ENCODE measurements at places on chromosomes 2 and 18.

DNA sequence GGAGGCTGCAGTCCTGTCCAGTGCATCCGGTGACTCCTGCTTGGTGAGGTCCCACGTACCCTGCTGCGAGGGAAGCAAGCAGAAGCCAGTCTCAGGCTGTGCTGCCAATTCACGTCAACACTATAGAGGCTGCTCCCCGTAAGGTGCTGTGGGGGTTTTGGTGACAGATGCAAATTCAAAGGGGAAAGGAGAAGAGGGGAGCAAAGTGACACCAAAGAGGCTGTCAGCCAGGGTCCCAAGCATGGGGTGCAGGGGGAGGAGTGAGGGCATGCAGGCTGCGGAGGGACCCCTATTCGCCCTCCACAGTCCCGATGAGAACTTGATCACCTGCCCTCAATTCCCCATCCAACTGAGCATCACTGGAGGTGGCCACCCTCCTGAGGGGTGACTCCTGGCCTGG lies 179.4 kb upstream of the HS6ST1 start:
- no peak for DNase-seq

- DNase-seq, result no peak
These were observed 247.8 kb upstream of the SESTD1 start for GRCh38 chr2:179512281-179513035.

GRCh38 chr2:16247326-16248122 lies 307.2 kb downstream of the MYCN start:
- no peak for DNase-seq

- no peak for DNase-seq
These were observed 274.9 kb upstream of the FANCL start for GRCh38 chr2:58515827-58516573.

DNA sequence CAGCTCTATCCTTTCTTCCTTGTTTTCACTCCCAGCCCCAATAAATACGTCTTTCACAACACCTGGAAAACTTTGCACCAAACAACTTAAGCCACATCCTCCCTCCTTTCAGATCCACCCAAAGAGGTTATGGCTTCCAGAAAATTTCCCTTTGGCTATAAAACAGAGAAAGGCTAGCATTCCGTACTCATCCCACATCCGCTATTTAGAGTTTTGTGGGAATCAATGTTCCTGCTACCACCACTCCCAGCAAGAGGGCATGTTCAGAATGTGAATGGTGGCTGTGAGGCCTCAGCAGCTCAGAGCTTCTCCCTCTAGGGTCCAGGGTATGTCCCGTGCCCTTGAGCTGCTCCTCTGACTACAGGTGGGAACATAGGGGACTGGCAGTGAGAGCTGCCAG lies 214.6 kb downstream of the NCK2 start:
- DNase-seq, result no peak

DNA sequence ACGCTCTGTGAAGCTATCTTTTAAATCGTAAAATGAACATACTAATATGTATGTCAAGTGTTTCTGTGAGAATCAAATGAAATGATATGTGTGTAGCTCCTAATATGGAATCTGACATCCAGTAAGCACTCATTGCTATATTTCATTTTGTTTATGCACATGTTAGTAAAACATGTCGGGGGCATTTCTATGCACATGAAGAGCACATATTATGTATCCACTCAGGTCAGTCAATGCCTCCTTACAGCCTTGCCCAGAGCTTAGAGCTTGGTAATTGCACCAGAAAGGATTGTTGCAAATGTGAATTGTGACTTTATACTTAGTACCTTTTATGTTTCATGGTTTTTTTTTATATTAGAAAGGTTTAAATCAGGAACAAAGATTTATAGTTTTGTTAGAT lies 463.7 kb upstream of the HNMT start:
- DNase-seq, result no peak

- DNase-seq, result no peak
These were observed at the start of gene ERMN for GRCh38 chr2:157325786-157326185. TSS of gene ERMN (minus strand) at chr2:157325824. CDS start at chr2:157325642, 182 bp downstream.

DNA sequence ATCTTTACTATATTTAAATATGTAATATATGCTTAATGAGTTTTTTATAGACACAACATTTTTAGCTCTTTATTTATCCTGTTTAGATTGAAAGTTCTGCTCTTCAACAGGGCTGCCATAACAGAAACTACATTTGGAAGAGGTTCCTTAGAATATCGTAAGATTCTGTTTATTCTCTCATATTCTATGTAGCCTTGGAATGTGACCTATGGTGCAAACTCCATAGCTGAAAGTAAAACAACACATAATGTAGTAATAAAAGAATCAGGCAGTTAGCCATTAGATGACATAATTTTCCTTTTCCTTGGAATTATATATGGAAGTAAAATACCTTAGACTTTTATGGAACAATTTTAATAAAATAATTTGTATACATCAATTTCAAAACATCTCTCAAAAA lies 91.3 kb downstream of the ZNF804A start:
- DNase-seq, result no peak

DNA sequence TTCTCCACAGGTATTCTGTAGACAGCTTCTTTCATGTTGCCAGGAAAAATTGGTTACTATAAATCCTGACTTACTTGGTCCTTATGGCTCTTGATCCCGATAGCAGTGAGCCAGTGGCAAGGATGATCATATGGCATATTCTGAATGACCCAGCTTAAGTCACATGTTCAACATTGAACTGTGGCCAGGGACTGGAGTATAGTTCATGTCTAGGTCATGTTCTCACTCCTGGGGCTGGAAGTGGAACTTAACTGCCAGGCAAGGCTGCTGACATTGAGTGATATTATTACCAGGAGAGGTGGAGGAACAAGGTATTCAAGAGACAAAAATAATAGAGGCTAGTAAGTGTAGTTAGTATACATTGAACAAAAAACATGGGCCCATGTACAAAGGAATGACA lies 26.2 kb downstream of the R3HDM1 start:
- no peak for DNase-seq

- no peak for DNase-seq
These were observed 60.0 kb downstream of the RNF144A start for GRCh38 chr2:6977113-6977741.

GRCh38 chr18:79030680-79031079 lies 38.5 kb upstream of the ATP9B start:
- DNase-seq, result no peak

GRCh38 chr2:86490245-86490644 lies 49.1 kb downstream of the KDM3A start:
- no peak for DNase-seq

GRCh38 chr2:65437392-65438135 lies 5.2 kb upstream of the SPRED2 start:
- DNase-seq, result no peak

DNA sequence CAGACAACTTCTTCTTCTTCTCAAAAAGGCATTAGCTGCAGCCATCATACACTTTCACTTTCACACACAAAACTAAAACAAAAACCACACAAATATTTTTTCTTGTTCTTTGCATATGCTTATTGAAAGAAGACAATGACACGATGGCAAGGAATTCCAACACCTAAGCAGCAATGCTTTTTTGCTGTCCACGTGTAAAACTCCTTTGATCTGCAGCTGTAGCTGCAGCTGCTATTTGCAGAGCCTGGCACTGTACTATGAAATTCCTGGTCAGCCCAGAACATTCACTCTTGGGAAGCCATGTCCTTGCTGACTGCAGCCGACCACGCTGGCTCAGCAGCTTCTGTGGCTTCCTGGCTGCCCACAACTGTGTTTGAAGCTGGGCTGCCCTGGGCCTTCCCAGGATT lies 316.2 kb downstream of the CDH2 start:
- DNase-seq, result no peak

DNA sequence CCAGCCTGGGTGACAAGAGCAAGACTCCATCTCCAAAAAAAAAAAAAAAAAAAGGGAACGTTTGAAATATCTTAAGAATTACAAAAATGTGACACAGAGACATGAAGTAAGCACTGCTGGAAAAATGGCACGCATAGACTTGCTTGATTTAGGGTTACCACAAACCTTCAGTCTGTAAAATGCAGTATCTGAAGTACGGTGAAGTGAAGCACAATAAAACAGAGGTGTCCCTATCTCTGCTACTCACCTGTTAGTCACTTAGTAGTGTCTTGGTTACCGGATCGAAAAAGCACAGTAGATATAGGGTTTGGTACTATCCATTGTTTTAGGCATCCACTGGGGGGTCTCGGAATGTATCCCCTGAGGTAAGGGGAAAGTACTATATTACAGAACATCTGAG lies 11.6 kb upstream of the GREB1L start:
- DNase-seq, result no peak

GRCh38 chr18:61817086-61817485 lies 75.7 kb downstream of the RNF152 start:
- no peak for DNase-seq

GRCh38 chr18:21331065-21331464 lies 89.0 kb downstream of the GREB1L start:
- DNase-seq, result no peak

GRCh38 chr2:98793897-98794830 lies 63.2 kb upstream of the MGAT4A start:
- no peak for DNase-seq

DNA sequence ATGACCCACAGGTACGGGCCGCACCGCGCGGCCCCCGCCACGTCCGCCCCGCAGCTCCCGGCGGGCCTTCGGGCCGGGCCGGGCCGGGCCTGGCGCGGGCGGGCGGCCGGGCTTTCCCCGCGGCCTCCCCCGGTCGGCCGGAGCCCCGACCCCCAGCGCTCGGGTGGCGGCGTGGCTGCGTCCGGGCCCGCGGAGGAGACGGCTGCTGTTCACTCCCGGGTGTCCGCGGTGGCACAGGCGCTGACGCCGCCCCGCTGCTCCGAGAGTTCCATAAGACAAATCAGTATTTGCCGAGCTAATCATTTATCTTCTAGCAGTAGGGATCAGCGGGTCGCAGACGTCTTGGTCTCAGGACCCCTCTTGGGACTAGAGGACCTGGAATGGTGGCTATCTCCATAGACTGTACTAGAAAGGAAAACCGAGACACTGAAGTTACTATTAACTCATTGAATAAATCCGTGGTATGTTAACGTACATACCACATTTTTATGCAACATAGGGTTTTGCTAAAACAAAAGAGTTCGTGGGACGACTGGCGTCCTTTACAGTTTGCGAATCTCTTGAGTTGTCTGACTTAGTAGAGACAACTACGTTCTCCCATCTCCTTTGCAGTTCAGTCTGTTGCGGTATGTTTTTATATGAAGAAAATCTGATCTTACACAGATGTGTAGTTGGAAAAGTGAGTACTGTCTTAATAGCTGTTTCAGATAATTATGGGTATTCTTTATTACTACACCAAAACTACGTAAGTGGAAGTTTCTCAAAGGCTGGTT lies 500 bp downstream of the LIMS1 start:
- no peak for DNase-seq

DNA sequence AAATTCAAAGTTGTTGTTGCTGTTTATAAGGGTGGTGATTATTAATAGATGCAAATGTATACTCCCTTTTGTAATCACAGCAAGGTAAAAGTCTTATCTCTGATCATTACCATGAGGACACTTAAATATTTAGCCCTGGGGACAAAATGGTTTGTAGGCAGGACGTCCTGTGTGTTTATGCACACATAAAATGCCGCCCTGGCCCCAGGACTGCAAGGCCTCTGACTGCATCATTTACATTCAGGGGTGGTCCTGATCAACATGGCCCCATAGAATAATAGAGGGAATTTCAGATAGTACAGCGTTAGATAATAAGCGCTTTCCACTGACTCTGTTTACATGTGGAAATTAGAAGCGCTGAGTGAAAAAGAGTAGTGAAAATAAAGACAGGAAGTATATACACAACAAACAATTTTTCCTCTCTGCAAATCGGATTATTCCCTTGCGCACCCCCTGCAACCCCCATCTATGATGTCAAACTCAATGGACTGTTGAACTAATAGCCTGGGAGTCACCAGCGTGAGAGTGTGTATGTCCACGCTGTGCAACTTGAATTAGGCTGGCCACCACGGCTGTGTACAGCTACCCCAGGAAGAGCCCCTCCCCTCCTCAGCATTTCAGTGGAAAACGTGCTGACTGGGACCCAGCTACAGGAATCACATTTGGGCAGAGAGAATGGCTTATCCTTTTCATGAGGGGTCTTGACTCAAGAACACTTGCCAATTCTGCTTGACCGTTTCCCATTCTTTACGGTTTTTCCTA lies 291.5 kb downstream of the SOX11 start:
- DNase-seq, result no peak

DNA sequence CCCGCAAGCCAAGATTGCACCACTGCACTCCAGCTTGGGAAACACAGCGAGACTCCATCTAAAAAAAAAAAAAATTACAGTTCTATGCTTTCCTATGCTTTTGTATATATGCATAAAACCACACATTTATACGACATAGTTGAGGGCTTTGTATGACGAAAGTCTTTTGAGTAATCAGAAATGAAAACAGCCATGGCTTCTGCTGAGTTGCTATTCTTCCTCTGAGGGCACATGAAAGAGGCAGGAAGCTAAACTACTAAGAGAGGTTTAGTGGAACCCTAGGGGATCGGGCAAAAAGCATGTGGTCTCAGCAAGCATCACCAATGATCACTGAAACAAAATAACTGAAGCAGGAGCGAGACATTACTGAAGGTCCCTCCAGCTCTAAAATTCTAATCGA lies 99.6 kb downstream of the ZAP70 start:
- no peak for DNase-seq

DNA sequence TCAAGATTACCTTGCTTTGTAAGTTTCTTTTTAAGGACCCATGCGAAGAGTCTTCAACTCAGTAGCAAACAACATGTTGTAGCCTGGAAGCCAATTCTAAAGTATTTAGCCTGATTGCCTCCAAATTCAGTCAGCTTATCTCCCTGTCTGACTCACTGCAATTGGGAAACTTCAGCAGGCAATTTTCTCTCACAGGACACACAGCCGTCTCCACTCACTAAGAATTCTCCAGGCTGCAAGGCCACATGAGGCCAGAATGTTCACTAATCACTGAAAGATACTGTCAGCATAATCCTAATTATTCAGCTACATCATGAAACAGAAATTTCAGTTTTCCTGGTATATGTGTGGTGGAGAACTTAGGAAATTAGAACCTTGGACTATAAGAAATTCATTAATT lies 78.1 kb upstream of the PDE1A start:
- DNase-seq, result no peak

GRCh38 chr2:45980161-45980865 lies 316.9 kb upstream of the EPAS1 start:
- DNase-seq, result no peak

DNA sequence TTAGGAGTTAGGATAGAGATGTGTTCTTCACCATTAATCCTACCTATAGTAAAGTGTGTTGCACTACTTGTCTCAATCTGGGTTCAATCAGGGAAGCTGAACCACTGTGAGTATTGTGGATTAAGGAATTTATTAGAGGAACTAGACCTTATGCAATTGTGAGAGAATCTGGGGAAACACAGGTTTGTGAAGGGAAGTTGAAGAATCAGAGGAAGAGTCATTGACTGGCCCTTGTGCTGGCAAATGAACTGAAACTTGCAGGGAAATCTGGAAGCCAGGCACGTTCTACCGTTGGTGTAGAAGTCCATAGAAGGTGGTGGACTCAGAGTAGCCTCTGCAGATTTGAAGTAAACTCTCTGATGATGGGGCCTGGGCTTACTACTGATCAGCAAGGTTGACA lies 44.7 kb upstream of the HK2 start:
- no peak for DNase-seq

GRCh38 chr2:232761301-232761907 lies 15.0 kb downstream of the KCNJ13 start:
- peak; percentile 23 for DNase-seq
